HFFc6 (cell line): ENCODE measurements at places on chromosomes 12 and 14.

- DNase-seq, result no peak
Observed at GRCh38 chr12:60349232-60349978, 753.6 kb downstream of the SLC16A7 start.

DNA sequence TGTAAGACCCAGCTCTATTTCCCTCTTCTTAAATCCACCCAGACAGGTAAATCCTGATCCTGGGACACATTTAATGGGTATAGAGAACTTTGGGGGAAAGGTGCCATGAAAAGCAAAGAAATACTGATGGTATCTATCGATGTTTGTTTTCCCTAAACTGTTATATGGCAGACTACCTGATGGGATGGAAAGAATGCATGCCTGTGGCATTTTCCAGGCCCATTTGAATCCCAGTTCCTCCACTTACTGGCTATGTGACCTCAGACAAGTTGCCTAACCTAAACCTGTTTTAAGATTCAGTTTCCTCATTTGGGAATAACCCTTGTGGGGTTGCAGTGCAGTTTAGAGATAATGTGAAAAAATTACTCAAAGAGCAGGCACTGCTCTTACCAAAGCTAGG lies 404.5 kb downstream of the FUT8 start:
- DNase-seq, result no peak

GRCh38 chr12:101552277-101552676 lies 42.5 kb upstream of the MYBPC1 start:
- no peak for DNase-seq

DNA sequence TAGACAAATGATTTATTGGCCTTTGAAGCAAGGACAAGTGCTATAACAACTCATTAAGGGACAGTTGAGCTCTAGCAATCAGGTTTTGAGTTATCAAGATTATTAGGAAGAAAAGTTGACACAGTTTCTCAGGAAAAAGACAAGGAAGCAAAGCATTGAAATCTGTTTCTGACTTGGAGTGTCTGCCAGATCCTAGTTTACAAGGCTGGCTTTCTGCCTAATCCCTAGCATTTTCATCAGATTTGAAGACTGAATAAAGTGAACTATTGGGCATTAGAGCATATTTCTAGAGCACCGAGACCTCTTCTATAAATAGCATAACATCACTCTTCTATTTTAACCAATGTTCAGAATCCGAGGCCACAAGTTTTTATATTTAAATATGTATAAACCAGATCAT lies 7.0 kb downstream of the SYT1 start:
- DNase-seq, result no peak

DNA sequence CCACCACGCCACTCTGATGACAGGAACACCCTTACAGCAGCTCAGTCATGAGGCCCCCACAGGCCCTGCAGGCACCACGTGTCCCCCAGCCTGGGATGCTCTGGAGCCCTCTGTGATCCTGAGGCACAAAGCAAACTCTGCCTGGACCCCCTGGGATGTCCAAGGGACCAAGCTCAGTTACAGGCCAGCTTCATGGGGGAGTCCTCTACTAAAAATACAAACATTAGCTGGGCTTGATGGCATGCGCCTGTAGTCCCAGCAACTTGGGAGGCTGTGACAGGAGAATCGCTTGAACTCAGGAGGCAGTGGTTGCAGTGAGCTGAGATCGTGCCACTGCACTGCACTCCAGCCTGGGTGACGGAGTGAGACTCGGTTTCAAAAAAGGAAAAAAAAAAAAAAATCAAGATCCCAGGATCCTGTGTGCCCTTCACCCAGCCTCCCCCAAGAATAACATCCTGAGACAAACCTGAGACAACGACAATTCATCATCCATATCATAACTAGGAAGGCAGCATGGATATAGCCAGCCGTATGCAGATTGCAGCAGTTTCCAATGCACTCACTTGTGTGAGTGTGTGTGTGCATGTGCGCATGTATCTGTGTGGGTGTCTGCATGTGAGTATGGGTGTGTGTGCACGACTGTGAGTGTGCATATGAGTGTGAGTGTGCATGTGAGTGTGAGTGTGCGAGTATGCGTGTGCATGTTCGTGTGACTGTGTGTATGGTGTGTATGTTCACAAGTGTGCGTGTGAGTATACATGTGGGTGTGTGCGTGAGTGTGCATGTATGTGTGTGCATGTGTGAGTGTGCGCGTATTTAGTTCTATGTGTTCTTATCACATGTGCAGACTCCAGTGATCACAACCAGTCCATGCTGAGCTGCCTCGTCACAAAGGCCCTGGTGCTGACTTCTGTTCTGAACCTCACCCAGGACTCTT lies 52.1 kb downstream of the NCOR2 start:
- DNase-seq, result no peak

- DNase-seq, result no peak
Observed at GRCh38 chr12:273382-273781, 10.7 kb upstream of the SLC6A13 start.

GRCh38 chr12:111447571-111448265 lies 42.0 kb downstream of the SH2B3 start:
- DNase-seq, result no peak

DNA sequence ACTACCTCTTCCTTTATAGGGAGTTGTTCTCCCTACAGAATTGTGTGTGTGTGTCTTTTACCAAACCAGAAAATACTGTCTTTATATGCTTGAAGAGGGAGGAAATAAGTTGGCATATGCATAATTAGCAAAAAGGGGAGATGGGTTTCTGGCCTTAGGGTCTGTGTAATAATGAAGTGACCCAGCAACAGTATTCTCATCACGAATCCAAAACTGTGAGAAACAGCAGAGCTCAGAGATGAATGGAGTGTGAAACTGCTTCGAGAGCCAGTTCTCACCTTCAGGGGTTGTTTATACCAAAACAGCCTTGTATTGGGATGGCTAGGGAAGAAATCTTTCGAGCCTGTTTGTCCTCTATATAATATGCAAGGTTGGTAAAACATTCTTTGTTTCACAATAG lies 227.5 kb downstream of the MON2 start:
- no peak for DNase-seq

- no peak for DNase-seq
Observed at GRCh38 chr12:115044073-115044472, 360.1 kb upstream of the TBX3 start.

- no peak for DNase-seq
Observed at GRCh38 chr12:13523536-13524307, 327.2 kb downstream of the EMP1 start.

GRCh38 chr14:21105095-21105494 lies 4.2 kb downstream of the TMEM253 start:
- no peak for DNase-seq

- peak; percentile 49 for DNase-seq
Observed at GRCh38 chr12:114504311-114504710, 98.4 kb upstream of the TBX5 start.

GRCh38 chr12:118187751-118188435 lies 52.0 kb downstream of the PEBP1 start:
- DNase-seq, result peak; percentile 20

GRCh38 chr12:102957339-102958050 lies at the start of gene ASCL1:
Gene ASCL1, plus strand, starts transcription at chr12:102957674. Its CDS starts 571 bp downstream, at chr12:102958245.
- no peak for DNase-seq

GRCh38 chr12:97306147-97306546 lies 156.5 kb upstream of the RMST start:
- no peak for DNase-seq

DNA sequence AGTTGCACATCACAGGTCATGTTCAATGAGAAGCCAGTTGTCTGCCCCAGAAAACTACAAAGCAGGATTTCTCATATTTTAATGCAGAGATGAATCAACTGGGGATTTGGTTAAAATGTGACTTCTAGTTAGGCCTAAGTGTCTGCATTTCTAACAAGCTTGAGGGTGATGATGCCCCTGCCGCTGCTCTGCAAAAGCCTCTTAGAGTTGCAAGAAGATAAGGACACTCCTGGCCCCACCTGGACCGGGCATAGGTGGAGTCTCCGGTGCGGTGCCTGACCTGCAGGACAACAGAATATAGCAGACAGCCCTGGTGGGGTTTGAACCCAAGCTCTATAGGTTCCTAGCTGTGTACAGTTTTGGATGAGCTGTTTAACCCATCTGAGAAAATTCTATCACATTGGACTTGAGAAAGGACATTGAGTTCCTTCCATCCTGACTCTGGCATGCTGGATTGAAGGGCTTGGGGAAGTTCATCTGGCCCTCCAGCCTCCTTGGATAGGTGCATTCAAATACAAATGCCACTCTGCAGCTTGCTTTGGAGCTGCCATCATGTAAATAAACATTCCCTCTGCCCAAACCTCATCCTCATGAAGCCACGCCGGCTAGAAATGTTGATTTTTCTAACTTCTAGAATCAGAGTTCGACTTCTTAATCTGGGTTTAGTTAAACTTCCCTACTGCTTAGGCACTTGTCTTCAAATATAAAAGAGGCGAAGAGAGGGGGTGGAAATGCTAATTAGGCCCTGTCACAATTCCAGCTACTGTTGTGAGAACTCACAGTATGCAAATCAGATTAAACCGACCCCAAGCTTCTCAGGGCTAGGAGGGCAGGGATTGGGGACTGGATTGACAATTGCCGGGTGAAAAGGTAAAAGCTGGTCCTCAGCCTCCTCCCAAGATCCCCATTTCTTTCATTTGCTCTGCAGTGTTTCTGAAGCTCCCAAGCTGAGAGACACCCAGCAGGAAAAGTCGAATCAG lies 1225.6 kb downstream of the VRK1 start:
- DNase-seq, result no peak

- DNase-seq, result no peak
Observed at GRCh38 chr12:25395227-25395626, 144.5 kb upstream of the KRAS start.

DNA sequence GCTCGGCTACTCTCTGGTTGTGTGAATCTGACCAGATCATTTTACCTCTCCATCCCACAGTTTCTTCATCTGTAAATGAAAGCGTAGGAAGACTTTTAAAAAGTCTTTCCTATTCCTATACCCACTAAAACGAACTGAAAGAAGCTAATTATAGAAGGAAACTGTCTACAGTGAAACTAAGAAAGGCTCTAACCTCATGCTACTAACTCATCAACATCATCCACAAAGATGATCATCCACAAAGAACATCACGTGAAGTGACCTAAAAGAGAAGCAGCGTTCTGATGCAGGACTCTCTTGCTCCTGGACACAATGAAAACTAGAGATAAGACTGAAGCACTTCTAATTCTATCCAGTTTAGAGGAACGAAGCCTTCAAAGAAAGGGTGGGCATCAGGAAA lies 58.5 kb upstream of the OSBPL8 start:
- DNase-seq, result no peak

DNA sequence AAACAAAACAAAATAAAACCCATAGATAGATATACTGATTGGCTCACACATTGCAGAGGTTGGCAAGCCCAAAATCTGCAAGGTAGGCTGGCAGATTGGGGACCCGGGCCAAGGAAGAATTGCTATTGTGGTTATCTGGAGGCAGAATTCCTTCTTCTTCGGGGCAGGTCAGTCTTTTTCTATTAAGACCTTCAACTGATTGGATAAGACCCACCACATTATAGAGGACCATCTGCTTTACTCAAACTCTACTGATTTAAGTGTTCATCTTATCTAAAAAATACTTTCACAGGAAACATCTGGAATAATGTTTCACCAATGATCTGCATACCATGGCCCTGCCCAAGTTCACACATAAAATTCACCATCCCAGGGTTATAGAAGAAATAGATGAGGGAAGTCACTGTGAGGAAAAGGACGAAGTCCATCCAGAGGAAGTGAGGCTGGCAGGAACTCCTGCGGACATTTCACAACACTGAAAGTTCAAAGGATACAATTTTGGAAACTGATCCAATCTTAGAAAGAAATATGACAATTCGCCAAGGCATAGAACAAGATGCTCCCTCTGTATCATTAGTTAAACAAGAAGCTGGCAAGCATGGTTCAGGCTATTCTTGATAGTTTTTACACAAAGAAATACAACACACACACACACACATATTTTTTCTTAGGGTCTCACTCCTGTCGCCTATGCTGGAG lies 127.6 kb upstream of the MED13L start:
- DNase-seq, result no peak

GRCh38 chr14:94047581-94047980 lies 21.4 kb downstream of the OTUB2 start:
- no peak for DNase-seq

DNA sequence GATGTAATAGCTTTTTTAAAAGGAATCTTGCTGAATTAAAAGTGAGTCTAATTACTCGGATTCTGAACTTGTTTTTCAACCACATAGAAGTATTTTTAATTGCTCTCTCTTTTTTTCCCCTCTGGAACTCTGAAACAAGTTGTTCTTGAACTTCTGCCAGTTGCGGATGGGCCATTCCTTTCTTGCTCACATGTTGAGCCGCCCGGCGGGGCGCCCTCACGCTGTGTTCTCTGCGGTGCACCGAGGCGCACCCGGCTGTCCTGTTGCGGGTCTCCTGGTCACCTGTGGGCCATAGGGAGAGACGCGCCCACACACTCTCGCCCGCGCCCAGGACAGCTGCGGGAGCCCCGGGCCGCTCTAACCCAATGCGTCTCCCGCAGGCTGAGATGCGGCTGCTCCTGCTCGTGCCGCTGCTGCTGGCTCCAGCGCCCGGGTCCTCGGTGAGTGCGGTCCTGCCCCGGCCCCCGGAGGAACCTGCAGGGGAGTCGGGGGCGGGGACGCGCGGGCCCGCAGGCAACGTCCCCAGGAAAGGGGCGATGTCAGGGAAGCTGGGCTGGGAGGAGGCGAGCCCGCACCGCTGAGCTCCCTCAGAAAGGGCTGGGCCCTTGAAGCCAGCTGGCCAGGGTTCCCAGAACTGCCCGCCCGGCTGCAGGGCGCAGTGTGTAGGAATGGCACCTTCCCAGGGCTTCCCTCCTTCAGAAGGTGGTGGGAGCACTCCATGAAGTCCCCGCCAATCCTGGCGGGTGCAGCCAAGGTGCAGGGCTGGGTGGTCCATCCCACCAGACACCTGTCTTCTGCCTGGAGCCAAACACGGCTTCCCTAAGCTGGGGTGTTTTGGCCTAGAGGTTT lies 2.3 kb downstream of the PAPLN start:
- DNase-seq, result peak; percentile 18

GRCh38 chr12:43957732-43958372 lies 122.0 kb downstream of the TMEM117 start:
- peak; percentile 62 for DNase-seq

DNA sequence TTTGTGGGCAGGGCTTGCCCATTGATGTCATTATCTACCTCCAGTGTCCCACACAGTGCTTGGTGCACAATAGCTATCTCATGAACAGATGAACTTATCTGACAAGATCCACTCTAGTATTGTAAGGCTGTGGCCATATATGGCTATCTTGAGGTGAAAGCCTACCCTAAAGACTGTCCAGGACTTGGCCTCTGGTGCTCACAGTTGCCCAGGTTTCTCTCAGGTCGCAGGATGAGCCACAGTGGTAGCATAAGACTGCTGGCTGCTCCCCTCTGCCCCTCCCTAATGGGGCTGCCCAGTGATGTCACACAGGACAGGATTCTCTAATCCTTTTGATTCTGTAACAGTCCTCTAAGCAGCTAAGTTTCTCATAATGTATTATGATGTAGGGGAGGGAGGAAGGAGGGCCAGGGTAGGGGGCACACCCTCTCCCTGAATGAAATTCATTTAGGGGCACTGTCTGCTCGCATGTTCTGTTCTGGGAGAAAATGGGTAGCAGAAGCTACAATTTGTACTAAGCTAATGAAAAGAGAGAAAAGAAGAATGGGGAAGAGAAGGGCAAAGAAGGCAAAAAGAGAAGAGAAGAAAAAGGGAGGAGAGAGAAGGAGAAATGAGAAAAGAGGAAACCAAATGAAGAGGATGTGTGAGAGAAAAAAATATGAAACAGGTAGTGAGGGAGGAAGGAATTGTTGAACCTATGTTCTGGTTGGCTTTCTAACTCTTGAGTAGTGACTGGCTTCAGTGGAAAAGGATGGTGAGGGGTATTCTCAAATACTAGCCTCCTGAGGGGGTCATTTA lies 3.4 kb upstream of the PPM1A start:
- no peak for DNase-seq

- DNase-seq, result no peak
Observed at GRCh38 chr14:78075555-78076277, 94.5 kb upstream of the NRXN3 start.
